ENCODE measurements at places on chromosomes 3 and 15.

- DNase-seq: no peak
These were observed 62.9 kb upstream of the ZBTB38 start for GRCh38 chr3:141305436-141305835.

DNA sequence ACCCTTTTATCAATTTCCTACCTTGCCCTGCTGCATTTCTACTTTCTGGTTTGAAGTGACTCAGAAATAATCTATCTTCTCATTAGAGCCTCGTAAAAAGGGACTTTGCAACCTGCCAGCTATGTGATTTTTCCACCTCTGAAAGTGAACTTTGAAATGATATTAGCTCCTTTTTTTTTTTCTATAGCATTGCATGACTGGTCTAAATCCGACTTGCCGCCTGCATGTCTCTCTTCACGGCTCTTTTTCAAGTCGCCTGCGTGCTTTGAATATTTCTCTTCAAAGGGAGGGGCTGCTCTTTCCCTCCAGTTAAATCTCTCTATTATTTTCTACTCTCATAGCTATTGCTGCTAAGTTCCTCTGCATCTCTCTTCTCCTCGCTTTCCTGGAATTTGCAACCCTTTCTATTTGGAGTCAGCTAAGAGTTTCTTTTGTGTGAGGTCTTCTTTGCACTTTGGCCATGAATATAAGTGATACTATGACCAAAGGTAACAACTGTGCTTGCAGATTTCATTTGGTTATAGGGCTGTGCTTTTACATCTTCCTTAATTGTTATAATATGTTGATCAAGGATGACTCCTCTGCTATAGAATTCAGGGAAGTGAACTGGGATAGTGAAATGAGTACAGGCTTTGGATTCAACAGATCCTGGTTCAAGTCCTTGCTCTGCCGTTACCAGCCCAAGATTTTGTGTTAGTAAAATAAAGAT, 541.1 kb downstream of the AGBL1 start:
- no peak for DNase-seq

DNA sequence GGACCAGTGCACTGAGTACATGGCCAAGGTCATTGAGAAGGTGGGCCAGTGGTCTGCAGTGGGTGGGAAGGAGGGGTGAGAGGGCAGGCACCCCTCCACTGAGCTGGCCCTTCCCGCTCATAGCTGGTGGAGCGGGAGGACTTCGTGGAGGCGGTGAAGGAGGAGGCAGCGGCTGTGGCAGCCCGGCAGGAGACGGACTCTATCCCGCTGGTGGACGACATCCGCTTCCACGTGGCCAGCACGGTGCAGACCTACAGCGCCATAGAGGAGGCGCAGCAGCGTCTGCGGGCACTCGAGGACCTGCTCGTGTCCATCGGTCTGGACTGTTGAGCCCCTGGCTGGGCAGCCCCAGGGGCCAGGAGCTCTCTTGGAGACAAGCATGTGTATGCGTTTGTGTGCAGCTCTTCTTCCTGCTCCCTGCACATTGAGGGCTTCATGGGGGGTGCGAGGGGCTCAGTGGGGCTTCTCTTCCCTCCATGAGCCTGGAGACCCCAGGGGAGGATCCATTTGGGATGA, 7.5 kb downstream of the ABTB1 start:
- DNase-seq: peak; percentile 47

DNA sequence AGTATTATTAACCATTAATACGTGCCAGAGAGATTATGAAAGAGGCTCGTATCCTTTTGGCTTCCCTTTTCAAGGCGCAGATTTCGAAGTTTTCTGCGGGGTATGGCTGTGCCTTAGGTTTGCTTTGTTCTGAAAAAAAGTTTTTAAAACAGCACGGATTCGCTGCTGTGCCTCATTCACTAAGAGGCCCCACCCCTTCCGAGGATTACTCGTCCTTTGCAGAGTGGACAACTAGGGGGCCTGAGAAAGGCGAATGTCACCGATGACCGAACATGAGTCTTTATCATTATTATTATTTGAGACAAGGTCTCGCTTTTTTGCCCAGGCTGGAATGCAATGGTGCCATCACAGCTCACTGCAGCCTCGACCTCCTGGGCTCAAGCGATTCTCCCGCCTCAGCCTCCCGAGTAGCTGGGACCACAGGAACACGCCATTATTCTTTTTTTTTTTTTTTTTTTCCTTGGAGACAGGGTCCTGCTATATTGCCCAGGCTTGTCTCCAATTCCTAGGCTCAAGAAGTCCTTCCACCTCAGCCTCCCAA, 684 bp upstream of the RPS27L start:
- DNase-seq: peak; percentile 62

- DNase-seq: no peak
These were observed 1.8 kb upstream of the USP19 start for GRCh38 chr3:49122451-49122850.

DNA sequence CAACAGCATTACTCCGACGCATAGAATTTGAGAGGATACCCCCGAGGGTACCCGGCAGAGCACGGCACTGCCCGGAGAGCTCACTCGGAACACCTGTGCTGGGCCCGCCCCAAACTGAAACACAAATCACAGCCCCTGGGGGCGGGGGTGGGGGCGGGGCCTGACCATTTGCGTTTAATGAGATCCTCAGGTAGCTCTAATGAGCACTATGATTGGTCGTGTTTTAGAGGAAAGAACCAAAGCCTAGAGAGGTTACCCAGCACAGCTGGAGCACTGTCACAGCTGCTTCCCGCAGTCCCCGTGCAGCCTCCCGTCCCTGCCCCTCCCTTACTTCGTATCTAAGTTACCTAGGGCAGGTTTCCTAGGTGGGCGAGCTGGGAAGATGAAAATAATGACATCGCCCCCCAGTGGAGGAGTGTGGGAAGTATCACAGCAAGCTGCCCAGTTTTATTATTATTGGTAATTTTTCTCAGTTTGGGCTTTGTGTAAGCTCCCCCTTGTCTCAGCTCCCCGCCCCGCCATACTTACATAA, 187.1 kb downstream of the PDE8A start:
- DNase-seq: peak; percentile 67

DNA sequence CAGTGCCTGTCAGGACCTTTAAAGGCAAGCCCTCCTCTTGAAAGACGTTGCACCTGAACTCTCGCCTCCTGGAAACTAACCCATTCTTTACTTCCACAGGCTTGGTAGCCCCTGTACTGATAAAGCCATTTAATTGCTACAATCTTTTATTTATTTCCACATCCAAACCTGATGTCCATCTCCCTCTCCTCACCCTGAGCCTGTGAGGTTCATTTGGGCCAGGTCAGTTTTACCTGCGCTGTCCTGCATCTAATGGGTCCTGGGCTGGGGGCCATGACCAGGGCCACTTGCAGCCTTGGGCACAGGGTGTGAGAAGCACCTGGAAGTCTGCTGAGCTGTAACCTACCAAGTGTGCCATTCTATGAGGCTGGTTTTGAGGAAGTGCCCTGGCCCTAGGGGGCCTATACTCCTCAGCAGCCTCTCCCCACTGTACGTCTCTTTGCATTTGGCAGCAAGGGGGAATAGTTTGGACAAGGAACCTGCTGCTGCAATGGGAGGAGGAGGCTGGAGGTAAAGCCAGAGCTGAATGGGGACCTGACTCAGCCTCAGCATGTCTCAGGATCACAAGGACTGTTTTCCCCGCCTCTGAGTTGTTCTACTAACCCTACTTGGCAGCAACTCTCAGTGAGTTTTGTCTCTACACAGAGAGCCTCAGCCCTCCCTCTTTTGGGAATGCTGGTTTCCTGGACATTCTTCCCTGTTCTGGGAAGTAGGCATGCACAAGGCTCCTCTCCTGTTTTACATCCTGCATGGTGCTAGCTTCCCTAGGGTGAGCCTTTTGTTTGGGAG, 53.8 kb downstream of the WDR76 start:
- peak; percentile 47 for DNase-seq

- DNase-seq: no peak
These were observed 521.2 kb downstream of the RBMS3 start for GRCh38 chr3:29802057-29802456.

DNA sequence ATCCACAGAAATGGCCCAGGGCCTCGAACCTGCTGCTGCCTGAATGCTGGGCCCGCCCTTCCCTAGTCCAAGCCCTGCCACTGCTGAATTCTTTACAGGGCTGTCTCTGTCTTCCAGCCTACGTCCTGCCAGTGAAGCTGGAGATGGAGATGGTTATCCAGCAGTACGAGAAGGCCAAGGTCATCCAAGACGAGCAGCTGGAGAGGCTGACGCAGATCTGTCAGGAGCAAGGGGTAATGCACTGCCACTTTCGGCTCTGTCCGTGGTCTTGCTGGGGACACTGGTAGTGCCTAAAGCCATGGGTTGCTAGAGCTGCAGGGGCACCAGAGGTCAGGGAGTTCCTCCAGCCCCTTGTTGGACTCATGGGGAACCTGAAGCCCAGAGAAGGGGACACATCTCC, 115.7 kb downstream of the TMEM266 start:
- DNase-seq: no peak

- DNase-seq: no peak
These were observed 84.5 kb downstream of the EFL1 start for GRCh38 chr15:82178061-82178460.

- DNase-seq: no peak
These were observed 89.2 kb upstream of the SLC6A11 start for GRCh38 chr3:10726787-10727186.

DNA sequence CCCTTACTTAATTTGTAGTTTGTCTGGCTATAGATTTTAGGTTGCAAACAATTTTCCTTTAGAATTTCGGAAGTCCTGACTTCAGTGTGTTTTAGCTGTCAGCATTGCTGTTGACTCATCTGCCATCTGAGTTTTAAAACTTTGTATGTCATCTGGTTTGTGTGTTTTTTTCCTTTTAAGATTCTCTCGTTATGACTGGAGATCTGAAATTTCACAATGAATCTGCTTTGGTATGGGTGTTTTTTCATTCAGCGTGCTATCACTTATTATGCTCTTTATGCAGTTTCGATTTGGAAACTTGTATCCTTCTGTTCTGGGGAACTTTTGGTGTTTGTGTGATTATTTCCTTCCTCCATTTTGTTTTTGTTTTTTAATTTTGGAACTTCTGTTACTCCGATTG, 53.7 kb upstream of the ZNF280D start:
- no peak for DNase-seq

DNA sequence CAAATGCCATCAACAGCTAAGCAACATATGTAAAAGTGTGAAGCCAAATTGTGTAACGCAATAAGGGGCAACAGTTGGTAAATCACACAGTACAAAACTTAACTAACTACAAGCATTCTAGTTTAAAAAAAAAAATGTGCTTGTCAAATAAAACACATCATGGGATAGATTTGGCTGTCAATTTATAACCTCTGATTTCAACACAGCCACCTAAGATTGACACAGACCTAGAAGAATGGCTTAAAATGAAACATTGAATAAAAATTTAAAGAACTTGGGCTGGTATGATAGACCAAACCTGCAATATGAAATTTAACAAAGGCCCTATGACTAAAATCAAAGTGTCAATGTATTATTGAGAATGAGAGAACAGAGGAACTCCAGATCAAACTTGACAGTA, 148.4 kb downstream of the NR1I2 start:
- DNase-seq: no peak

DNA sequence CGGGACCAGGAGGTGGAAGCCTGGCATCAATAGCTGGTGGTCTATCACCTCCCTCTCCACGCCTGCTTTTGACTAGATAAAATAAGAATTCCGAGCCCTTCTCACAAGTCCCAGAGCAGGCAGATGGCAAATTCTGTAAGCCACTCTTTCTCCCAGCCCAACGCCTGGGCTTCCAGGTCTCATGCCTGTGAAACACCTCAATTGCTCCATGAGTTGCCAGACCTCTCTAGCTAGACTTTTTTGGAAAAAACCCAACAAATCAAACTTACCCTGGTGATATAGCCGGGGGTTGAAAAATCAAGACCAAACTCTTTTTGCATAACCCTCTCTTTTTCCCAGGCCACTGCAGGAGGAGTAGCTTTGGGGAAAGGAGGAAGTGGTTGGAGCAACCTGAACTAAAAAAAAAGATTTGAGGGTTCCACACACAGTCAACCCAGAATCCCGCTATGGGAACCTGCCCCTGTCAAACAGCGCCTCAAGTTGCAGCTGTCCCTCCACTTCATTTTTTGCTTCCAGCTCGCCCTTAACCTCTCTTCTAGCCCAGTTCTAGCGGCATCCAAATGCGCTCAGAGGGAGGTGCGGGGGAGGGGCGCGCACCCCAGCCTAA, 7.0 kb downstream of the BHLHE40 start:
- DNase-seq: no peak

DNA sequence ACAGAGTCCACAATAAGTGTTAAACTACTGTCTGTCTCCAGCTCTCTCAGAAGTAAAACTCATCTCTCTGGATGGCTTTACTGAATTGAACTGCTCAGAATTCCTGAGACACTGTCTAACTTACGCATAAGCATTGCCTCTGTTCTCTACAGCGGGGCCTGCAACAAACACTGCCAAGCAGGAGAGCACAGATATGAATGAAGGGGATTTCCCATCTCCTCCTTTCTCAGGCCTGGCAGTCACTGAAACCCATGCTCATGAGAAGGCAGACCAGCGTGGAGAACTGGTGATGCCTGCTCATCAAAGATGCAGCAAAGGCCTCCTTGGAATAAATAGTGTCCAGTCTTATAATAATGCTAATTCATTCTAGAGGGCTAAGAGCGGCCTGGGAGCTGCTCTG, 10.3 kb downstream of the RASGRP1 start:
- no peak for DNase-seq

- DNase-seq: no peak
These were observed 161.7 kb downstream of the ANXA2 start for GRCh38 chr15:60235951-60236710.

- DNase-seq: no peak
These were observed 333.9 kb downstream of the TIGIT start for GRCh38 chr3:114627770-114628169.

DNA sequence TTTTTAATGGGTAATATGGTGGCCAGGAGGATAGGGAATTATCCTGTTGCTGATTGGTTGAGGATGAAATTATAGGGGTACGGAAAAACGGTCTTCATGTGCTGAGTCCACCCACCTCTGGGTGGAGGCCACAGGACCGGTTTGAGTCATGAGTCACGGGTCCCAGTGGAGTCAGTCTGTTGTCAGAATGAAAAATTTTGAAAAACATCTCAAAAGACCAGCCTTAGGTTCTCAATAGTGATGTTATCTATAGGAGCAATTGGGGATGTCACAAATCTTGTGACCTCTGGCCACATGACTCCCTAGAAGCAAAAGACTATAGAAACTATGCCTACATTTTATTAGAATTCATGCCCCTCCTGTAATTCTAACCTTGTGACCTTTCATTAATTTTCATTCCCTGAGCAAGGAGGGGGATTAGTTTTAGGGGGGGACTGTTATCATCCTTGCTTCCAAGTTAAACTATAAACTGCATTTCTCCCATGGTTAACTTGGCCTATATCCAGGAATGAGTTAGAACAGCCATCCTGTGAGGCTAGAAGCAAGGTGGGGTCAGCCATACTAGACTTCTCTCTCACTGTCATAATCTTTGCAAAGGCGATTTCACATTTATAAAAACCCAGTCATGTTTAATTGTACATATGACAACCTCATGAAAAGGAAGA, 101.2 kb downstream of the TCF12 start:
- no peak for DNase-seq

- DNase-seq: no peak
These were observed 2.7 kb downstream of the ALS2CL start for GRCh38 chr3:46690798-46691197.

All from activated CD8-positive, alpha-beta memory T cell treated with anti-CD3 and anti-CD28 coated beads for 24 hours (primary cell).